Right hindlimb (tissue), 1 donor: ENCODE measurements at places on chromosomes 2 and 18.
A peak's percentile ranks its signal among the peaks of the same experiment; 100 is the strongest.

DNA sequence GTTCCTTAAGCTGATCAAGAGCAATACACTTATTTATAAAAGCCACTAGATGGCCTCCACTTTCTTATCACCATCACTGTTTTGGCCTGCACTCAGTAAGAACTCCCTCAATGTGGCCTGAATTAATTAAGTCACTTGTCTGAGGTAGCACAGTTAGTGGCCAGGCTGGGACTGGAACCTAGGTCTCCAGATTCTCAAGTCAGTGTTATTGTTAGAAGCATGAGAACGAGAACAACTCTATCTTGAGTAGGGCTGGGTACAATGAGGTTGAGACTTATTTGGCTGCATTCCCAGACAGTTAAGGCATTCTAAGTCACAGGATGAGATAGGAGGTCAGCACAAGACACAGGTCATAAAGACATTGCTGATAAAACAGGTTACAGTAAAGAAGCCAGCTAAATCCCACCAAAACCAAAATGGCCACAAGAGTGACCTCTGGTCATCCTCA is 115.8 kb downstream of the SS18 start:
- no peak for DNase-seq

GRCh38 chr2:241862775-241863535 is 4.3 kb upstream of the PDCD1 start:
- no peak for DNase-seq

- no peak for DNase-seq
Measured at GRCh38 chr18:2482706-2483475, 88.4 kb downstream of the METTL4 start.

GRCh38 chr18:61883547-61883946 is 9.3 kb downstream of the RNF152 start:
- no peak for DNase-seq

DNA sequence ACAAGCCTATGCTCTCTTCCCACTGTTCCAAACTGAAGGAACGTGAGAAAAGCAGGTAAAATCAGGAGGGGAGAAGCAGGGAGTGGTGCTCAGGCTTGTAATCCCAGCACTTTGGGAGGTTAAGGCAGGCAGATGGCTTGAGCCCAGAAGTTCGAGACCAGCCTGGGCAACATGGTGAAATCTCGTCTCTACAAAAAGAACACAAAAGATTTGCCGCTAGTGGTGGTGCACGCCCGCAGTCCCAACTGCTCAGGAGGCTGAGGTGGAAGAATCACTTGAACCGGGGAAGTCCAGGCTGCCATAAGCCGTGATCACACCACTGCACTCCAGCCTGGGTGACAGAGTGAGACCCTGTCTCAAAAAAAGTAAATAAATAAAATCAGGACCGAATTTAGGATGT is 1.3 kb upstream of the TMSB10 start:
- no peak for DNase-seq

DNA sequence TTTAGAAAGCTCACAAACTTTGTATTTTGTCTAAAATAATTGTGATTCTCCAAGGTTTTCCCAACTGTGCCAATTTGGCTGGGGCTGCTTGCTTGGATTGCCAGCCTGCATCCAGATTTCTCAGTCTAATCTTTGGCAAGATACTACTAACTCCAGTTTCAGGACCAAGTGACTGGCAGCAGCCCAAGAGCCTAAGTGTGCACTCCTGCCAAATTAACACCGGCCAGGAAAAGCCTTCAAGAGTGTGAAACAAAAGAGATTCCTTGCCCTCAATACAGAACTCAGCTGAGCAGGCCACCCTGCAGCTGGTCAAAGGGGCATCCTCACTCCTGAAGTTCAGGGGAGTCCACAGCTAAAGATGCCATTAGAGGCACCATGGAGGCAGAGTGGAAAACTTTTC is 589.0 kb upstream of the ACVR2A start:
- peak; percentile 25 for DNase-seq

GRCh38 chr2:230898016-230898712 is 26.9 kb downstream of the GPR55 start:
- no peak for DNase-seq

- DNase-seq: peak; percentile 24
Measured at GRCh38 chr18:51537487-51537886, 340.0 kb upstream of the MEX3C start.

DNA sequence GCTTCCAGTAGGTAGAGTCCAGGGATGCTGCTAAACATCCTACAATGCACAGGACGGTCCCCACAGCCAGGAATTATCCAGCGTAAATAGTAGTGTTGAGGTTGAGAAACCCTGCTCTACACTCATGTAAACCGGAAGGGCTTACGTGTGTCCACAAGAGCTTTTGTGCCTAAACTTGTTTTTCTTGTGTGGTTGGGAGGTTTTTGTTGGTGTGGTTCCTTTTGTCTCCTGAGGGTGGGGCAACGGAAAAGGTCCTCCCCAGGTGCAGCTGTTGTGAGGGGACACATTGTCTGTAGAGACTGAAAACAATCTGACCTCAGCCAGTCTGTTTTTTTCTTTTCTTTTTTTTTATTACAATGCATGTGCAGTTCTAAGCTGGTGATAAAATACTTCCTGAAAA is 72.7 kb upstream of the MGAT5 start:
- DNase-seq: no peak

GRCh38 chr18:68288408-68288807 is 426.5 kb downstream of the TMX3 start:
- no peak for DNase-seq
